ENCODE measurements at places on chromosomes 1 and 21.

DNA sequence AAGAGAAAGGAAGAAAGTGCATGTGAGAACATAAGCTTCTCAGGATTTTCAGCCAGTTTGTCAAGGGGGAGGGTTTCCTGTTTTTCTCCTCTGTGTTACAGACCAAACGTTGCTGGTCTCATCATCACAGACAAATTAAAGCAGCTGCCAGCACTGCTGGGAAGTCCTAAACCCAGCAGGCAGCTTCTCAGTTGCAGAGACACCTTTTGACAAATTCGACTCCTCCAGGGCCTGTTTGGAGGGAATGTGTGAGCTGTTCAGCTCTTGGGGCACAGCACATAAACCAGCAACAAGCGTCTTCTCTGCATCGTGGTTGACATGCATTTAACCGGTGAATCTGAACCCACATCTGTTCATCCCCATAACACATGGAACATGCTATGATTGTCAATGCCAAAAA lies 454.6 kb upstream of the RUNX1 start:
- no peak for DNase-seq

GRCh38 chr1:37890378-37891014 lies 31.1 kb upstream of the MTF1 start:
- peak; percentile 7 for DNase-seq

DNA sequence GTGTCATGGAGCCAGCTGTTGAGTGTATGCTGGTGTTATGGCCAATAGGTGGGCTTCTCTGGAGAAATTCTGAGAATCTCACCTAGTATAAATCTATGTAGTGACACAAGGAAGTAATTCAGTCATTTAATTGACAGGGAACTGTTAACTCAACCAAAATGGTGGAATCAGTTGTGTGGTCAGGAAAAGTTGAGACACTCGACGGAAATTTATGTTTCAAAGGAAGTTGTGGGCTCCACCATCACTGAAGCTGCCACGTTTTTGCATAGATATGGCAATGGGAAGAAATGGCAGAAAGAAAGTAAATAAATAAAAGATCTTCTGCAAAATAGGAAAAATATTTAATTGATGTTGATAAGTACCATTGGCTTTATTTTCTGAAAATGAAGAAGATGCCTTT lies 84.5 kb downstream of the ATP6V1G3 start:
- DNase-seq = no peak

DNA sequence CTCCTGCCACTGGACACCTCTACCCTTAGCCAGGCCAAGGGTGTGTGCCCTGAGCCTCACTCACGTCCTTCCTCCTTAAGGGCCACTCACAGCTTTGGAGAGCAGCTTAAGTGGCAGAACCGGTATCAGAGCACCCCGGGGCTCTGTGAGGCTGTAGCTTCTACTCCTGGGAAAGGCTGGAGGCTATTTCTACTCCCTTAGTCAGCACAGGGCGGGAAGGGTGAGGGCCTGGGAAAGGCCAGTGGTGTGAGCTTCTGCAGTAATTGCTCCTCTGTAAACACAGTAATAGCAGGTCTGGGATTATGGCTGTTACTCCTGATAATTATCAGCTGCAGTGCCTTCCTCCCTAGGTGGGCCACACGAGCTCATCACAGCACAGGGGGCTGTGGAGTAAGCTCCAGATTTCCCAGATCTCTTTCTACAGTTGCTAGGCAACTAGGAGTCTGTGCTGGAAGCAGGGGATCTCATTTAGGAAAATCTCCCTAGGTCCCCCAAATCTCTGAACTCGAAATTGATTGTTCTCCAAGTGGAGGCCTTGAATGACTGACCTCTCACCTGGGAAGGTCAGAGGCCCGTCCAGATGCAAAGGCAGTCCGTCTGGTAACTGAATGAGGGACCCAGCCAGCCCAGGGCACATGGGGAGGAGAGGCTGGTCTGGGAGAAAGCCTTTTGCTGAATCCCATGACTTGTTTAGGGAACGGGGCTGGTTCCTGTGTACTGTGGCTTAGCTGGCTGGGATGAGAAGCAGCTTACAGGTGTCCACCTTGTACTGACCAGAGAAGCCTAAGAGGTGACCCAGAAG lies 29.3 kb downstream of the IER5 start:
- DNase-seq = no peak

DNA sequence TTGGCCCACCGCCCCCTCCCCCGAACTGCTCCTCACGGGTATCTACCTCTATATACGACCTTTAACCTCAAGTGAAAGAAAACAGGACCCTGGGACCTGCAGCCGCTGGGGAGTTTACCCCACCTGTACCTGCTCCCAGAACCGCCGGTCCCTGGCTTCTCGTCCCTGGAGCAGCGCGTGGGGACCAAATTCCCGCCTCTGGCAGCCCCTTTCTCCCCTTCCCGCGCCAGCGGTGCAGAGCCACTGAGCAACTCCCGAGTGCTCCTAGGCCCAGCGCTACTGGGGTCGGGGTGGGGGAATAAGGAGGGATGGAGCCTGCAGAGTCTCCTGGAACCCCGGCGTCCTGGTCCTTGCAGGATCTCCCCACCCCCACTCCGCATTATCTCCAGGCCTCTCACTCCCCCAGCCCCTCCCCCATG lies 1.6 kb downstream of the SYT6 start:
- DNase-seq = no peak

DNA sequence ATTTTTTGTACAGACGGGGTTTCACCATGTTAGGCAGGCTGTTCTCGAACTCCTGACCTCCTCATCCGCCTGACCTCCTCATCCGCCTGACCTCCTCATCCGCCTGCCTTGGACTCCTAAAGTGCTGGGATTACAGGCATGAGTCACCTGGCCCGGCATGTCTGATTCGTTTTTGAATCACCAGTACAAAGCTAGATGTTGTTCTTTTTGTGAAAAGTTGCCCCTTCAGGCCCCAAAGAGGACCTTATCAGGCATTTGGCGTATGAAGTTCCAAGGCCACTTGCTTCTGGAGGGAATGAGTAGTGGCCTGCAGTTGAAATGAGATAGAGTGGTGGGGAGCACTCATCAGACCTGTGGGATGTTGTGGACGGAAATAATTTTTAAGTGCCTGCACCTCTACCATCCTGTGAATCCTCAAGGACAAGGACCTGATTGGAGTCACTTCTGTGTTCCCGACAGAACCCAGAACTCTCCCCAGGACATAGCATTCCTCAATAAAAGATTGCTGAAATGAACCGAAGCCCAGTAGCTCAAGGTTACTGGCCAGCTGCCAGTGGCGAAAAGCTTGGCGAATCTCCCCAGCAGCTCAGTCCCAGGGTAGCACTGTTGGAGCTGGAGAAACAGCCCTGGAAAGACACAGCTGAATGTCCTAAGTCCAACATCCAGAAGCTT lies 50.1 kb downstream of the NDUFS5 start:
- peak; percentile 77 for DNase-seq

DNA sequence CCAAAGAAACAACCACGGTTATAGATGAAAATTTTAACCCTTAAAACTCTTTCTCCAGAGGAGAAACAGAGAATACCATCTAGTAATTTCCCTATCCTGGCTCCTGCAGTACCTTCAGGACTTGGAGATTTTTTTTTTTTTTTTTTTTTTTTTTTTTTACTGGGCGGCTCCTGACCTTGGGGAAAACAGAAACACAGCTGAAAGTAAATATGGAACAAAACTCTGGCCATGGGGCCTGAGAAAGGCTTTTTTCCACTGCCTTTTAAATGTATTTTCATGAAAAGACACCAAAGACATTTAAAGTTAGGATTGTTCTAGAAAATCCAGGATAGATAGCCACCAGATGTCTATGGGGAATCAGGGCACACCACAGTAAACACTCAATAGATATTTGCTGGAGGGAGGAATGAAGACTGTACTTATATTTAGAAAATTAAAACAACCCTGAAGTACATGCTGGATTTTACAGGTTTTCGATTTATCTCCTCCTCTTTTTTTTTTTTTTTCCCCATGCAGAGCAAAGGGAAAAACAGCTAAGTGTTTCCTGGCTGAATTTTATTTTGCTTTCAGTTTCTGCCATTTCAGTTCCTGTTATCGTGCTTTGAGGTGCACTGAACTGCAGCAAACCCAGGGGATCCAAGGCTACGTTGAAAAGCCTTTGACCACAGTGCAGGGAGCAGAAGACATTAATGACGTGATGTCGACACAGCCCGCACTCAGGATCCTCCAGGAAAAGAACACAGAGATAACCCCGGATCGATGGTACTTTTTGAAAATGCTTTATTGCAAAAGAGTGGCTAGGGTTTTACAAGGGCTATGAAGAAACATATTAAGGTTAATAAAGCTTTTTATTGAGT lies 35.7 kb upstream of the CNN3 start:
- DNase-seq = peak; percentile 8

- DNase-seq = no peak
Observed at GRCh38 chr1:223233019-223233409, 90.0 kb upstream of the TLR5 start.

GRCh38 chr1:236465959-236466303 lies 57.9 kb upstream of the LGALS8 start:
- no peak for DNase-seq

DNA sequence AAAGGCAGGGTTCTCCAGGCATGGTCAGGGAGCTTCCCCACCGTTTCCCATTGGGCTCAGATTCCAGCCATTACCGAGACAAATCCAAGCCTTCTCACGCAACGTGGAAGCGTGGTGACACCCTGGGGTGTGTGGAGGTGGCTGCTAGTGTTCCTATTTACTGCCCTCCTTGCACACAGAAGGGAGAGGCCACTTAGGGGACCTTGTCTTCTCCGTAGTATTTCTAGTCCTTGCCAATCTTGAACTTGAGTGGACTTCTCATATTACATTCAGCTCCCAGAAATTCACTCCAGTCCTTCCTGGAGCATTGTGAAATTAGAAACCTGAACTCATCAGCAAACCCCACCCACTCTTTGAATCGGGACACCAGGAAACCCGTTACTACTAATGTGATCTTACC lies 131.6 kb downstream of the AJAP1 start:
- DNase-seq = no peak

DNA sequence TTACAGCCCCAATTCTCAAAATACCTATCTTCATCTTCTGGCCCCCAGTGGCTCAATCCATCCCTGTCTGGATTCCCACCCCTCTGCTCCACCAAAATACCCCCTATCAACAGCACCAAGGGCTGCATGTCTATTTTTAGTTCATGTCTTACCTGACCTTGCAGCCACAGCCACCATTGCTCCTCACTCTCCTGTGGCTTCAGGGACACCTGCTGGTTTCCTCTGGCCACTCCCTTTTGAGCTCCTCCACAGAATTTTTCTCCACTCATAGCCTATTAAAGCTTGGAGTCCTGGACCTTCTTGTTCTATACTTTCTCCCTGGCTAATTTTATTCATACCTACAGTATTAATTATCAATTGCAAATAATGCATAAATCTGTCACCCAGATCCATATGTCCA lies 125.3 kb upstream of the NGF start:
- no peak for DNase-seq
